ENCODE measurements at places on chromosomes 11 and 22.

DNA sequence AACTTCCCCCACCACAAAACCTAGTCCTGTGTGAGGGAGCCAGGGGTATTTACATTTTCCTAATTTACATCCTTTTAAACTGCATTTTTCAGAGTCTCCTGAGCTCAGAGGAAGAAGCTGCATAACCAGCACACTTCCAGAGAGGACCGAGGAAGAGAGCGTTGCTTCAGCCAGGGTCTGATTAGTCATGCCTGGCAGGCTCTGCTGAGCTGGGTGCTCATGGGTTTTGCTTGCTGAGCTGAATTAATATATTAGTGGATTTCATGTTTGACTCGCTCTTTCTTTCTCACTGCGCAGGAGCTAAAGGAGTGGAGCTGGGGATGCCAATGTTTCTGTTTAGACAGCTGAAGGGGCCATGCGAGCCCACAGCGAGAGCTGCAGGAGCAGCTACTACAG, 539.3 kb upstream of the B3GAT1 start:
- no peak for DNase-seq

DNA sequence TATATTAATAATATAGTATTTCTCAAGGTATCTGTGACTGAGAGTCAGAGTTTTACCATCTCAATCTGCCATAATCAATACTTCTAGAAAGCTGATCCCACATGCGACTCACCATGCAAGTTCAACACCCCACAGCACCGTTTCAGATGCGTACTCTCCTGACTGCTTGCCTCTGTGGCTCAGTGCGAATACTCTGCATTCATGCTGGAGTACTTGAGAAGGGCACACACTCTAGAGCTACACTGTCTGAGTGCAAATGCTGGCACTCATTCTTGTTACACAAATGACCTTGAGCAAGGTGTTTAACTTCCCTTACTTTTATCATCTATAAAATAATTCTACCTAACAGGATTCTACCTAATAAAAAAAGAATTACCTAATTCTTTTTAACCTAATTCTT, 12.5 kb downstream of the SNU13 start:
- DNase-seq = no peak

DNA sequence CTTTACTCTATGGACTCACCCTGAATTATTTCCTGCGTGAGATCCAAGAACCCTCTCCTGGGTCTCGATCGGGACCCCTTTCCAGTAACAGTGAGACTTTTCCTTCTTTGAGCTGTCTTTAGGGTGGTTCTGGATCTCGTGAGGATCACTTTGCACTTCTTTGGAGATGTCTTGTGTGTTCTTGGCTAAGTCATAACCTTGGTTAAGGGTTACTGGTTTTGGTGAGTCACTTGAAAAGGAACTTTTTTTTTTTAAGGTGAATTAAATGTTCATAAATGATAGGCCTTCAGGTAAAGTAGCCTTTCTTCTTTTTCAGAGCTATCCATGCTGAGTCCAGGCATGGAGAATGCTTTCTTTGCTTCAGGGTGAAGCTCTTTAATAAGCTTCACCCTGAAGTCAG, 19.4 kb upstream of the GSTP1 start:
- no peak for DNase-seq

- no peak for DNase-seq
Measured at GRCh38 chr11:66936311-66936711, 21.9 kb downstream of the PC start.

- DNase-seq = no peak
Measured at GRCh38 chr22:44549701-44550100, 51.7 kb upstream of the RTL6 start.

DNA sequence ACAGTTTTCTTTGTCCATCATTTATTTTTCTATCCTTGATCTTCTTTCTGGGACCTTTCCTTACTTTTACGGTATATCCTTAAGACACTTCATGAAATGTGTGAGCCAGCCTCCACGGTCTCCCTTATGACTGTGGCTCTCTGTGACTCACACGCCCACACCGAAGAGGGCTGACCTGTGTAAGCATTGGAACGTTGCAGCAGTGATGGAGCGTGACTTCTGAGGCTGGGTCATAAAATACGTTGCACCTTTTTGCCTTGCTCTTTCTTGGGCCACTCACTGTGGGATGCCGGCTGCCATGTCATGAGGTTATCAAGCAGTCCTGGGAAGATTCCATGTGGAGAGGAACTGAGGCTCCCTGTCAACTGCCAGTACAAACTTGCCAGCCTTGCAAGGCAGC, 96.3 kb upstream of the RAB1B start:
- no peak for DNase-seq

DNA sequence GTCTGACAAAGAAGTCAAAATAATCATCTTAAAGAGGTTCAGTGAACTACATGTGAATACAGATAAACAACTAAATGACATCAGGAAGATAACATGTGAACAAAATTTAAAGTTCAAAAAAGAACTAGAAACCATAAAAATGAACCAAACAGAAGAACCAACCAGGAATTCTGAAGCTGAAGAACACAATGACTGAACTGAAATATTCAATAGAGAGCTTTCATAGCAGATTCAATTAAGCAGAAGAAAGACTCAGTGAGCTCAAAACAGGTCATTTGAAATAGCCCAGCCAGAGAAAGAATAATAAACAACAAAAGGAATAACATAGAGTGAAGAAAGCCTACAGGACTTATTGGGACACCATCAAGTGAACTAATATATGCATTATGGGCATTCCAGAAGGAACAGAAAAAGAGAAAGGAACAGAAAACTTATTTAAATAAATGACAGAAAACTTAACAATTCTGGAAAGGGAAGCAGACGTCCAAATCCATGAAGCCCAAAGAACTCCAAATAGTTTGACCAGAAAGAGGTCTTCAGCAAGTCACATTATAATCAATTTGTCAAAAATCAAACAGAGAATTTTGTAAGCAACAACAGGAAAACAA, 11.0 kb upstream of the SLC36A4 start:
- no peak for DNase-seq

DNA sequence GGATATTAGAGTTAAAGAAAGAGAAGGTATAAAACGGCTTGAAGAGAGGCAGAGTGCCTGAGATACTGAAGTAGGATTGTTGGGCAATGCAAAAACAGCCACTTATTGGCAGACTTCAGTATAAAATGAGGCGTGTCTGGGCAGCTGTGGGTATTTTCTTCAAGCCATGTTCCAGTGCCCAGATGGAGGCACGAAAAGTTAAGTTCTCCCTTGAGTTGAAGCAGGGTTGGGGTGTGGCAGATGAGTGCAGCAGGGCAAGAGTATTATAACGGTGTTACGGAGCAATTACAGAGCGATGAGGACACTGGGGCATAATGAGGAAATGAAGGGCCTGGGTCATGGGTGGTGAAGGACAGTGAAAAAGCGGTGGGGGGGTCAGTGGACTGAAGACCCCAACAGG, 73.7 kb upstream of the CREB3L1 start:
- DNase-seq = no peak

DNA sequence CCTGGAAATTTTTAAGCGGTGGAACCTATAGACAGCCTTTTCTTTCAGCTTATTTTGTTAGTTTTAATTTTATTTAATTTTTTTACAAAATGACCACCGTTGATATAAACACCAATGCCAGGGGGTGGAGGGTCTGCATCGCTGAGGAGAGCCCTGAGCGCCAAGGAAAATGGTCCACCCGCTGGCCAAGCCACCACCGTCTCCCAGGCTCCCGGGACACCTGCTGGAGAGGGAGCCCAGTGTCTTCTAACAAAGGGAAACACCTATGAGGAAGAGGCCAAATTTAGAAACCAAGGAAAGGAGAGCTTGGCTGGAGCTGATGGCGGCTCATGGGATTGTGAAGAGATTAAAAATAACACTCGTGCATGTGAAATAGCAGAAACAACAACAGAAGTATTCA, 288 bp upstream of the KRTAP5-8 start:
- DNase-seq = no peak

- no peak for DNase-seq
Measured at GRCh38 chr11:129489249-129489648, 113.6 kb downstream of the BARX2 start.

DNA sequence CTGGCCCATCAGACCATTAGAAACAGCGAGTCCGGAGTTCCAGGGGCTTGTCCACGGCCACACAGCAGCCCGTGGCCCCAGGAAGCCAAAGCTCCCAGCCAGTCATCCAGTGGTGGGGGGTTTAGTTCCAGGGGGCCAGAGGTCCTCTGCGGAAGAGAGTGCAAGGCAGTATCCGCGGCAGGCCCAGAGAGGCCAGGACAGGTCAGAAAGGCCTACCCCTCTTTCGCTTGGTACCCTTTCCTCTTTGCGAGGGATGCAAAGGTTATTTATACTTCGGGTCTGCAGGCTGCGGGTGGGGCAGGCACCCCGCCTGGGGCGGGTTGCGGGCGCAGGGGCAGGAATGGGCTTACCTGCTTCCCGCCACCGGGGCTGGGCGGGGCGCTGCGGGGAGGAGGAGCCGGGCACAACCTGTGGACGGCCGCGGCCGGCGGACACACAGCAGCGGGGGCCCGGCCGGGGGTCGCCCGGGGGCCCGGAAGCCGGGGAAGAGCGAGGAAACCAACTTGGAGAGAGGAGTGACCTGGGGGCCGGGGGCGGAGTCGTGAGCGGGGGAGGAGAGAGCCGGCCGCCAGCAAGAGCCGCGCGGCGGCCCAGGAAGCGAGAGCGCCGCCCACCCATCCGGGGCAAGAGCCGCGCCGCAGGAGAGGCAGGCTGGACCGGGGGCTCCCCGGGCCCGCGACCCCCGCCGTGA, at the start of gene SH3BP1:
TSS of gene SH3BP1 (plus strand) at position 600 of the 691 bp plus-strand sequence. CDS start 119 bp downstream, outside the sequence.
- no peak for DNase-seq

GRCh38 chr22:40605761-40606160, 30.8 kb downstream of the MRTFA start:
- DNase-seq = no peak

DNA sequence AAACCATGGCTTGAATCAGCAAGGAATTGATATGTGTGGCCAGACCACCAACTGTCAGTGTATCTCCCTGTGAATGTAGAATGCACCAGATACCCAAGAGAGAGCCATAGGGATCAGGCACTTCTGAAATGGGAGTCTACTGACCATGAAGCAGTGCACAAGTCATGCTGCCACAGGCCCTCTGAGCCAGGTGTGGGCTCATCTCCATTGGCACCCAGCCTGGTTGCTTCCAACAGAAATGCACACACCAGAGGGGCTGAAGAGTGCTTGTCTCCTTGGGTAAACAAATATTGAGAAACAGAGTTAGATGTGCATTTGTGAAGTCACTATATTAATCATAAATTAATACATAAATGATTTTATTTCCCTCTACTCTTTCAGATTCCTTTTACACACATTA, 28.4 kb upstream of the PANX1 start:
- no peak for DNase-seq

GRCh38 chr11:123388640-123389039, 41.4 kb upstream of the GRAMD1B start:
- no peak for DNase-seq

GRCh38 chr11:69301455-69302401, 7.8 kb downstream of the MYEOV start:
- no peak for DNase-seq

GRCh38 chr11:61983419-61983818, 16.0 kb upstream of the FTH1 start:
- no peak for DNase-seq

DNA sequence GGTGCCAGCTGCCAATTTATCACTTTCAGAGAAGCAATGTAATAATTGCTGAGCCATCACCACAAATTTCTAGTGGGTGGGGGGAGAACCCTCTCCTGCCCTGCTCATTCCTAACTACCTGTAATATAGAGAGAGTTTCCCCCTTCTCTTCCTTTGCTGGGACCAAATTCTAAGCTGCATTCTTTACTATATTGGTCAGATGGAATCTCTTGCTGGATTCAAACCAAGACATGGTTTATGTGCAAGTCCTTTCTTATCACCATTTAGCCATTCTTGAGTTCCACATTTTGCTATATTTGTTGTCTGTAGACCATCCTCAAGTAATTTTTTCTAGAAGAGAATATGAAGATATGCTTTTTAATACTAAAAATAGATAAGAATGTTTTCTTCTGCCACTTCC, 452.1 kb downstream of the MN1 start:
- no peak for DNase-seq

DNA sequence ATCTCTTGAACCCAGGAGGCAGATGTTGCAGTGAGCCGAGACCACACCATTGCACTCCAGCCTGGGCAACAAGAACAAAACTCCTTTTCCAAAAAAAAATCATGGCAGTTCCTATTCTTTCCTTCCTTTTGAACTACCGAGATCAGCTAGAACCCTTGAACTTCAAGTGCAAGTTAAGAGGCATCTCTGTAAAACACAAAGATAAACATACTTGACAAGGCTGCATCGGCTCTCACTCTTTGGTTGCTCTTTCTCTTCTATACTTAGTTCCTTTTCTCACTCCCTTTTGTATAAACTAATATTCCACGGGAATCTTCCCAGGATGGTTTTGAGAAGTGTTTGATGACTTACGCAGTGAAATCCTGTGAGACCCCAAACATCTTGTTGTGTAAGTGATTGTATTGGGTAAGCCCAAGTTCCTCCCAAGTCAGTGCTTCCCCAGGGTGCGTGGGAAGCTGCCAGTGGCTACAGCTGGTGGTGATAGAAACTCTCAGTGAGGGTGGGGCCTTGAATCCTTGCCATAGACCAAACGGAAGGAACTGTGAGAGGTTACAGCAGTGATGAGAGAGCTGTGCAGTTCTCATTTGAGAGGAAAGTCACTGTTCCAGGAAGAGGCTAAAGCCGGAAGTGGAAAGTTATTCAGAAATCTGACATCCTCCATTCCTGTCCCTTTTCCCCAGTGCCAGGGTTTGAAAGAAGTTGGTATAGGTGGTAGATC, 24.1 kb upstream of the CDC42EP2 start:
- DNase-seq = no peak

GRCh38 chr11:44521148-44521547, 44.3 kb upstream of the CD82 start:
- DNase-seq = no peak

- DNase-seq = no peak
Measured at GRCh38 chr11:17641792-17642350, 77.5 kb upstream of the MYOD1 start.

DNA sequence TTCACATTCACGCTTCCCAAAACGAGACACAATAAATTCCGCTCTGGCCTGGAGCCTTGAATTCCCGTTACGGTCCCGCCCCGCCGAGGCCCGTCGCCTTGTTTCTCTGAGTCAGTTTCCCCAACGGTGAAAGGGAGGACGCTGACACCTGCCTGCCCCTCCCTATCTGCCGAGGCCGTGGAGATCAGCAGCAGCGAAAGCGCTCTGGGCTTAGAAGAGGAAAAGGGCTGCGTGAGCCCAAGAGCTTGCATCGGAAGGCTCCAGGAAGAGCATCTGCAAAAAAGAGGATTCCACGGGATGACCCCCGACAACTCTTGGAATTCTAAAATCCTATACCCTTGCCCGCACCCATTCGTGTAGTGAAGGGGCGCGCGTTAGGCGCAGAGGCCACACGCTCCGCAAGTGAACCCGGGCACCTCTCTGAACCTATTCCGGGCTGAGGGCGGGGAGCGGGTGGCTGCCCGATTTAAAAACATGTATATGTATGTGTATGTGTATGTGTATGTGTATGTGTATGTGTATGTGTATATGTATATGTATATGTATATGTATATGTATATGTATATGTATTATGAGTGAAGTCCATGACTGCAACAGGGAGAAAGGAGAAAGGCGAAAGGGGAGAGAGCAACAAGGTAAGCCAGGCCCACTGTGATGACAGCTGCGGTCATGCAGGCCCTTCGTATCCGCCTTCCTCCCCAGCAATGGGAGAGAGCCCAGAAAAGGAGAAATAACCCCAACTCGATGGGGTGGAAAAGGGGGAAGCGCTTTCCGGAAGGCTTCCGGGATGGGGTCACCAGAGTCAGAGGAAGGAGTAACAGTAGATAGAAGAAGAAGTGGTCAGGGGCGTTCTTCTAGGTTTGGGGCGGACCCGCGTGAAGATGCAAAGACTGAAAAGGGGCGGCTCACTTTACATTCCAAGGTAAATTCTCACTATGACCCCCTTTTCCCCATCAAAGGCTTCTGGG, 948 bp upstream of the MRTFA start:
- no peak for DNase-seq

Measured in epithelial cell of prostate (primary cell).